ENCODE measurements at places on chromosomes 1 and 21.

DNA sequence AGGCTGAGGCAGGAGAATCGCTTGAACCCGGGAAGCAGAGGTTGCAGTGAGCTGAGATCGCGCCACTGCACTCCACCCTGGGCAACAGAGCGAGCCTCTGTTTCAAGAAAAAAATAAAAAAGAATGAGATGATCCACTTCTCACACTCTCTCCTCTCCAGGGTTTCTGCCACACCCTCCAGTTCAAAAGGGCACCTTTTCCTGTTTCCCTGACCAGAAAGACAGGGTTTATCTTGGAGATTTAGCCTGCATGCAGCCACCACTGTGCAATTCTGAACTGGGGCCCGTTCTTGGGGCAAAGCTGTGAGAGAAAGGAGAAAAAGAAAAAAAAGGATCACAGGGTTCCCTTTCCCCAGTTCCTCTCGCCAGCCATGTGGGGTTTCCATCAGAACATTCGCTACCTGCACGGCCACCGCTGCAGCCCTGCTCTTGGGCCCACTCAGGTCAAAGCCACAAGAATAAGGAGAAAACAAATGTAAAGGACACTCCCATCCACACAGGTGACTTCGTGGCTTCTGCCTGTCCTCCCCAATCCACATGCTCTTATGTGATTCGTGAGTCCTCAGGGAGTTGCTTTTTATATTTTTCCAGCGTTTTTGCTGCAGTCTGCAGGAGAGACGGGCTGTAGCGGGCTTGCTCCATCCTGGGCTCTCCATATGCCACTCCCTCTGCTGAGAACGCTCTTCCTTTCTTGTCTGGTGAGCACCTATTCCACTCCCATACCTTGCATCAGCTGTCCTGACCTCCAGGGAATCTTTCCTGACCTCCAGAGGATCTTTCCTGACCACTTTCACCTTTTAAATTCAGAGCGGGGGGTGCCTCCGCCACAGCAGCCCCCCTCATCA lies 26.4 kb downstream of the GNG4 start:
- DNase-seq = peak; percentile 53

- no peak for DNase-seq
Observed at GRCh38 chr1:223649222-223649621, 16.3 kb downstream of the CAPN8 start.

- peak; percentile 92 for DNase-seq
Observed at GRCh38 chr1:151547119-151547899, 7.2 kb downstream of the TUFT1 start.

DNA sequence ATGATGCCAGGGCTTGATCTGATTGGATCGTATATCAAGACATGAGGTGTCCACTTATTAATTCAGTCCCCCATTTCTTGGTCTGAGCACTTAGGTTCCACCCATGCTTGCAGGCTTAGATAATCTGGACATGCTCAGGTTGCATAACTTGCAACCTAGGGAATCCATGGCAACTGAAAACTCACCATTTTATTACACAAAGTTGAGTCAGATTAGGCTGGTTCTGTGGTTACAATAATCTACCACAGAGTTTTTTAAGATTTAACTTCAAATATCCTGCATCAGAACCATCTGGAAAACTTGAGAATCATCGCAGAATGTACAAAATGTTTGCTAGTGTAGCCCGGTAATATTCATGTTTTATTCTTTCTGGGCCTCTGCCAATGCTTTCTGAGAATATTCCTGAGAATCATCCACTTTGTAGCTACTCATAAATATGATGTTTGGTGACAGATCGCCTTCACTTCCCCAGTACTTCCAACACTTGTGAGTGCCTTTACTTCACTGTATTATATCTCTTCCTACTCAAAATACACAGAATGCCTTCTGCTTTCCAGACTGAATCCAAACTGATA lies 707.2 kb upstream of the ADAMTS5 start:
- DNase-seq = no peak

GRCh38 chr1:56432166-56432971 lies 147.0 kb downstream of the PLPP3 start:
- DNase-seq = no peak

DNA sequence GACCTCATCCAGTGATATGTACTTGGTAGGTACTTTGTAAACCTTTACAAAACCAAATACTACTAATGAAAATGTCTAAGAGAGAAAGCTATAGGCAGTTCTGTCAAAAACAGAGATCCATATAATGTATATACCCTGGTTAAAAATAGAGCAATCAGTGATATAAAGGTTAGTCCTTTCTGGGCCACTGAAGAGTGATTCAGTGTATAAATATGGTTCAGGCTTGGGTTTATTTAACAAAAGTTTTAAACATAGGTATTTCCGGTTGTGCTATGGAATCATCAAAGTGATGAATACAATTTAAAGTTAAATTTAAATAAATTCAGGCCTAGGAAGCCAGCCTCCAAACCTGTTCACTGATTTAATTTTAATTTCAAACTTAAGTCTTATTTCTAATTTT lies 108.4 kb upstream of the DMRTA2 start:
- DNase-seq = no peak

- no peak for DNase-seq
Observed at GRCh38 chr1:185895208-185895900, 161.2 kb downstream of the HMCN1 start.

- peak; percentile 56 for DNase-seq
Observed at GRCh38 chr1:241611063-241611462, 29.1 kb downstream of the CHML start.

DNA sequence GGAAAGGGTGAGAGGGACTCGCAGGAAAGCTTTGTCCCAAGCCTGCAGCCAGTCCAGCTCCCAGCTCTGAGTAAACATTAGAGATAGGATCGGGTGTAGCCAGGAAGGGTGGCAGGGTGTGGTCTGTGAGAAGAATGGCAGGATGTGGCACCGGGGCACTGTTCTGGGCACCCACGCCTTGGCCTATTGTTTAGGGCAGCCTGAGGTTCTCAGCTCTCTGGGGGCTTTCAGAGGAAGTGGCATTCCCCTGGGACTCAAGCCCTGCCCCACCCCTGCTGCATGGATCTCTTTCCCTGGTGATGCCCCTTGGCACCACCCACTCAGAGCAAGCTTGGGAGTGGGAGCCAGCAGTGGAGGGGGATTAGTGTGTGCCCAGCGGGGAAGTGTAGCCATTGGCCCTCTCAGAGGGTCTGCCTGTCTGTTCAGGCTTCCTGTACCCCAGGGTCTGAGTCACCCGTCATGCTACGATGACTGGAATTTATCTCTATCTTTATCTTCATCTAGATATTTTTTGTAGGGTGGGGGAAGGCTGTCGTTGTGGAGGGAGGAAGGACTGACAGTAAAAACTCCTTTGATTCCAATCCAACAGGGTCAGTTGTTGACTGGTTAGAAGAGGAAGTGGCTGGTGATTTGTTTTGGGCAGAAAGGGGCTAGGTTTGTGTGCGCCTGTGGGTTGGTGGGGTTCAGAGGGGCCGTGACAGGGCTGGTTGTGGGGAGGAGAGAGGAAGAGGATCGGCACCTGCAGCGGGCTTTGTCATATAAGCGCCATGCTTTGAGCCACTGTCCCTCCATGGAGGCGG lies 31.6 kb downstream of the SOX13 start:
- no peak for DNase-seq

DNA sequence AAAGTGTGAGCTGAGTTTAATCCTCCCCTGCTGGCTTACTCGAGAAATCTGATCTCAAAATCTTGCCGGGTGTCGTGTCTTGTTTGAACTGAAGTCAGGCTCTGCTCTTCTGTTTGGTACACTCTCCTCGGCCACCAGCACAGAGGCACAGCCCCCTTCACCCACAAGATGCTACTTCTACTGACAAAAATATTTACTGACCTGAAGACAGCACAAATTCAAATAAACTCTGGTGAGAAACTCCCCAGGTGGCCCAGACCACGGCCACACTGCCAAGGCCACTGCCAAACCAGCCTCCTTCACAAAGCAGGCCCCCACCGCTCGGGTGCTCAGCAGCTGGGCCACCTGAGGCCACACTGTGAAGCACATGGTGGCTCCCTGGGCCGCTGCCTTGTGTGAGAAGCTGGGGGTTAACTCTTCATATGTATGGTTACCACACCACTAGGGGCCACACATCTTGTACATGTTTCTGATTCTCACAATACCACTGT lies 80.6 kb downstream of the TGFBR3 start:
- no peak for DNase-seq

- DNase-seq = no peak
Observed at GRCh38 chr1:232628335-232629249, 1.3 kb downstream of the SIPA1L2 start.

Measured in Caco-2 (cell line).